ENCODE measurements at places on chromosomes 5 and 9.
A peak's percentile ranks its signal among the peaks of the same experiment; 100 is the strongest.

- DNase-seq, result no peak
These were observed 330.2 kb downstream of the OSTF1 start for GRCh38 chr9:75418518-75418917.

- DNase-seq, result no peak
These were observed 181.7 kb upstream of the SLC30A5 start for GRCh38 chr5:68911840-68912690.

DNA sequence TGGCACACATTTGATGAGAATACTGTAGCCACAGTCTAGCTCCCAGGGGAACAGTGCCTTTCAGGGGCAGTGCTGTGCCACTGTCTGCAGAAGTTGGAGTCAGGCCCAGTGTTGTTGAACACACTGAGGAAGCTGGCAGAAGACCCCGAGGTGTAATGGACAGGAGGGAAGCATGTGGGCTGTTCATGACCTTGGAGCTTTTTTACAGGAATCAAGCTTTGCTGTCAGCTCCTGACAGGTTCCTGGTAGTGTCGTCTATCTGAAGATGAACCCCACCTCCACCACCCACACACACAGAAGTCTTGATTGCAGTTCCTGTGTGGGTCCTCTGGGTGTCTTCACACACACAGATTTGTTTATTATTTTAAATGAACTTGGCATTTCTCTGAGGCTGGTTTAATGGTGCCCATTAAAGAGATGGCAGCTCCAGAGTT is 40.3 kb upstream of the TNFAIP8 start:
- DNase-seq, result peak; percentile 49

DNA sequence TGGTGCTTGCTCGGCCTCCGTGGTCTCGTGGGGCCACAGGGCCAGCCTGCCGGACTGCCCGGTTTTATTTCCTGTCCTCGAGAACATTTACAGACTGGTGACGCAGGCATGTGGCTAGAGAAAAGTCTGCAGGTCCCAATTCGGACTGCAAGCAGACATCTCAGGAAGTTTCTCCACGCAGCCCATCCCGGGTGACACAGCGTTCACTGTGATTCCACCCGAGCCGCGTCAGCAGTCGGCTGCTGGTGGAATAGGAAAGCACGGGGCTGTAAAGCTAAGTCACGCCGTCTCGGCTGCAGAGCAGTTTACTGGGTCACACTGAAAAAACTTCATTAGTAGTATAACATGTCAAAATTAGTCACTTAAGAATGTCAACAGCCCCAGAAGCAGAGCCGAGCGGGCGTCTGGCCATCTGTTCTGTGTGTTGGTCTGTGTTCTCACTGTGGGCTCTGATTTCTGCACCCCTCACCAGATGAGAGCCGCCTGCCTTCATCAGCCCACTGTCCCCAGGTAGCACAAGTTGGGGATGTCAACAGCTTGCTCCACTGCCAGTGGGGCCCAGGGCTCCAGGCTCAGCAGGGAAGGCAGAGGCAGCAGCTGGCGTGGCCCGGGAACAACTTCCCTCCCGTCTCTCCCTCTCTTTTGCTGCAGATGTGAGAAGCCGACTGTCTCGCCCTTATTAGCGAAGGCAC is 363.7 kb downstream of the IRX2 start:
- no peak for DNase-seq

- no peak for DNase-seq
These were observed 67.2 kb upstream of the CCDC152 start for GRCh38 chr5:42689391-42689790.

DNA sequence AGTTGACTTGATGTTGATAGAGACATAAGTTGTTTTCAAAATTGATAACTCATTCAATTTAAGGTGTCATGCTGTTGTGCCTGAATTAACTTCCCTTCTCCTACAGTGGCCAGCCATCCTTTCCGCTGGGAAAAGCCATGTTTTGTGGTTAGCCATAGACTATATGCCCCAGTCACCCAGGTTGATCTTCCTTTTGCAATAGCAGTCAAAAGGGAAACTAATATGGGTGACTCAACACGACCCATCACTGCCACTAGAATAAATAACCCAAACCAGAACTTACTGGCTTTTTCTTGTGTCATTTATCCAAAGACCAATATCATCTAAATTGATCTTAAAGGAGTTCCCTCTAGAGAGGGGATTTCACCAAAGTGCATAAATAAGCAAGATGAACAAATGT is 87.4 kb downstream of the PTCD2 start:
- no peak for DNase-seq

GRCh38 chr9:79570448-79571308 is 1.1 kb upstream of the TLE4 start:
- DNase-seq, result peak; percentile 30

GRCh38 chr5:15995341-15996052 is 184.1 kb downstream of the MARCHF11 start:
- no peak for DNase-seq

GRCh38 chr9:33952066-33952465 is 96.6 kb downstream of the UBAP2 start:
- DNase-seq, result no peak

DNA sequence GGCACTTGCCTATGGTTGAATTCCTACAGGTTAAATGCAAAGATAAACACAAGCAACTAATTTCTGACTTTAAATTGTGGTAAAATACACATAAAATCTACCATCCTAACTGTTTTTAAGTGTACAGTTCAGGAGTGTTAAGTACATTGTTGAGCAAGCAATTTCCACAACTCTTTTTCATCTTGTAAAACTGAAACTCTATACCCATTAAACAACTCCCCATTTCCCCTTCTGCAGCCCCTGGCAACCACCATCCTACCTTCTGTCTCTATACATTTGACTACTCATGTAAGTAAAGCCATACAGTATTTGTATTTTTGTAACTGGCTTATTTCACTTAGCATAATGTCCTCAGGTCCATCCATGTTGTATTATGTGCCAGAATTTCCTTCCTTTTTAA is 38.5 kb upstream of the STX17 start:
- DNase-seq, result no peak

GRCh38 chr5:170429014-170429413 is 39.8 kb upstream of the KCNMB1 start:
- no peak for DNase-seq

DNA sequence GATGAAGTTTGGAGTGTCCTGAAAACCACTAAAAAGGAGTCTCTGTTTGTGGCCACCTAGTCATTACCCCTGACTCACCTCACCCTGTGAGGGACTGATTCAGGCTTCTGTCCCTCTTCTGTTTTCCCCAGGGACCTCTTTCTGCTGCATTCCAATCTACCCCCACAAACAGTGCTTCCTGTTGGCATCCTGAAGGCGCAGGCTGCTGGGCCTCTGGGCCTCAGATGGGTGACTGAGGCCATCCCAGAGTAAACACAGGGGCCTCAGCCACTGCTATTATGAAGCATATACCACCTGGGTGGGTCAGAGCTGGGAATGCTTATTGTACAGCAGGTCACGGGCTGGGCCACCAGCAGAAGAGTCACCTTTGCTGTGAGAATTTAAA is 20.0 kb downstream of the MORN5 start:
- no peak for DNase-seq

DNA sequence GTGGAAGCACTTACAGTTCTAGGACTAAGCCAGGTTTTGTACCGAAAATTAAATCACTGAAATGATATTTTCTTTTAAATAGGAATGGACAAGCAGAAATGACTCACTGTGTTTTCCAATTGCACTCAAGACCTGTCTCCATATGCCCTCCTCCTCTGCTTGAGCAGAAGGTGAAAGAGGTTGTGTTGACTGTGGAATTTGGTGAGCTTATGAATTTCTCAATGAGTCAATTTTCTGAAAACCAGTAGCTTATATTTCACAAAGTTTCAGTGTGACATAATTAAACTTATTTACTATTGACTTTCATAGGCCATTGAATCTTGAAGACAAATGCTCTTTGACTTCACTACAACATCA is 249.9 kb downstream of the NPR3 start:
- no peak for DNase-seq

DNA sequence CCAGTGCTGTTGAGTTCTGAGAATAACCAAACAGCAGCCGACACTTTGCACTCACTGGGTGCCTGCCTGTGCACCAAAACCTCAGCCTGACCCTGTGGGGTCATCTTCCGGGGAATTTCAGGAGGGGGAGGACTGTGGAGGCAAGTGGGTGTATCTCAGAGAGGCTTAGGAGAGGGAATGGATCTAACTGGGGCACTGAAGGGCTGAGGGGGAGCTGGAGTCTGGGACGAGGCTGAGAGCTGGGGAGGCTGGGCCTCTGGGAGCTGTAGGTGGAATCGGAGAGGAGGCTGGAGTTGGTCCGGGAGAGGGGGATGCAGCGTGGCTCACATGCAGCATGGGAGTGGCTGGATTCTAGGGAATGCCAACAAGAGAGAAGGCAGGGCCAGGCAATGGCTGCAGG is 14.9 kb upstream of the ASS1 start:
- no peak for DNase-seq

- no peak for DNase-seq
These were observed 82.9 kb downstream of the RAPGEF1 start for GRCh38 chr9:131657037-131657377.

GRCh38 chr5:66180282-66181155 is 36.4 kb downstream of the SREK1 start:
- DNase-seq, result no peak

- DNase-seq, result no peak
These were observed 195.1 kb downstream of the SMARCA2 start for GRCh38 chr9:2210201-2210600.

DNA sequence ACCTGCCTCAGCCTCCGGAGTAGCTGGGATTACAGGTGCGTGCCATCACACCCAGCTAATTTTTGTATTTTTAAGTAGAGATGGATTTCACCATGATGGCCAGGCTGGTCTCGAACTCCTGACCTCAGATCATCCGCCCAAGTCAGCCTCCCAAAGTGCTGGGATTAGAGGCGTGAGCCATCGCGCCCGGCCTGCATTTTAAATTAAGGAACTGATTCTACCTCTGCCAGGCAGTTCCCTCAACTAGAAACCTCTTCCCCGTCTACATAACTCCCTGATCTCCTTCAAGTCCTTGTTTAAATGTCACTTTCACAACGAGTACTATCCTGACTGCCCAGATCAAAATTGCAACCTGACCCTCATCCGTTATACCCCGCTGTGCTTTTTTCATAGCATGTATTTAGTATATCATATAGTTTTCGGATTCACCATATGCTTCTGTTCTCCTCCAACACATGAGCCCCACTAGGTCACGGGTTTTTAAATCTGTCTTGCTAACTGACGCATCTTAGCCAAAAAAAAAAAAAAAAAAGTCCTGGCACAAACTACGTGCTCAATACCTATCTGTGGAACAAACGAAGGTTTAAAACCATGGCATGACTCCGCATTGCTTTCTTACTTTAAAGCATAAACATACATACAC is 858 bp upstream of the SOWAHA start:
- DNase-seq, result no peak
